ENCODE measurements at places on chromosomes 5 and 9.

DNA sequence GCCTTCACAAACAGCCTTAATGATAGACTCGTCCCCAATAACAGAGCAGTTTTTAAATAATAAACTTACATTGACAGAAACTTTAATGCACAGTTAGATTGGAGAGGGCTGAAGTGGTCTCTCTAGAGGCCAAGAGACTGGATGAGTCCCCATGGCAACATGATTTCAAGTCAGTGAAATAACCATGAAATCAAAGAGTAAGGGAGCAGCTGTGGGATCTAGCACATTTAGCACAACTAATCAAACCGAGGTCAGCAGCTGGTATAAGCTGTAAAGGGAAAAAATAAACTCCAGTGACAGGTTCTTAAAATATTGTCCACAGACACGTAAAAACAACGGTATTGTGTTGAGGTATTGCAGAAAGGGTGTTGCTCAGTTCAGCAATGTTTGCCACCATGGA is 916.6 kb downstream of the DNAH5 start:
- no peak for DNase-seq

DNA sequence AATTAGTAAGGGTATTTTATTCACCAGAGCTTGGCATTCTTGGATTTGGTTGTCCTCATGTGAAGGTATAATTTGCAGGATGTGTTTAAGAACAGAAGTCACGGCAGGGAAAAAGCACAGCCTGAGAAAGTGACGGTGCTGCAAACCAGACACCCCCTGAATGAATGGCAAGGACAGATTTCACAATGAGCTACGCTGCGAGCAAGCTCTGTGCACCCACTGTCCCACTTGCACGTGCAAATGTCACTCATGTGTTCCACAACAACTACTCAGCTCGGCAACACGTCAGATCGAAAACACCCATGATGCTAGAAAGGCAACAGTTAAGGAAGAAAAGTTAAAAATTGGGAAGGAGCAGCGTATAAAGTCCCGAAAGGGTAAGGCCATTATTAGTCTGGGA is 168.9 kb downstream of the ROR2 start:
- DNase-seq, result no peak

- no peak for DNase-seq
These were observed 462 bp downstream of the NUDCD2 start for GRCh38 chr5:163459462-163459818.

DNA sequence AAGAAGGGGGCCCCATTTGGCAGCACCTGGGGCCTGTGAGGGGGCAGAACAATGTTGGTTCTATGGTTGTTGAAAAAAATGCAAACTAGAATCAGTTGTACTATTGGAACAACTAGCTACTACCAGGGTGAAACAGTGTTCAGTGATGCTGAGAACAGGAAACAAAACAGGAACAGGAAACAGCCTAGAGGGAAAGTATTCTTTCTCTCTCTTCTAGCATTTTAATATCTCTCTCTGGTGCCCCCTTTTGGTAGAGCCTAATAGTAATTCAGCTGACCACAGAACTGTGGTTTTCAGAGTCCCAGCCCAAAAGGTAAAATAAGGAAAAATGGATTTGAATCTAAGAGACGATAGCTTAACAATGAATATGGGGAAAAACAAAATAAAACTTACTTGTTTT is 138.0 kb upstream of the KCNN2 start:
- DNase-seq, result no peak

- no peak for DNase-seq
These were observed 262.8 kb downstream of the NR3C1 start for GRCh38 chr5:143140492-143141203.

- DNase-seq, result no peak
These were observed 5.1 kb upstream of the GPX8 start for GRCh38 chr5:55154873-55155272.

GRCh38 chr9:131738293-131739132 is 1.4 kb downstream of the RAPGEF1 start:
- no peak for DNase-seq

Data from cortex of kidney (tissue), 1 donor.